Right ventricle myocardium superior (tissue), 1 donor: ENCODE measurements at places on chromosomes 6 and 20. TPM values are rescaled to one million over a fixed set of nuclear protein-coding genes. Genes with fewer than 3 reads are reported as not detected.

DNA sequence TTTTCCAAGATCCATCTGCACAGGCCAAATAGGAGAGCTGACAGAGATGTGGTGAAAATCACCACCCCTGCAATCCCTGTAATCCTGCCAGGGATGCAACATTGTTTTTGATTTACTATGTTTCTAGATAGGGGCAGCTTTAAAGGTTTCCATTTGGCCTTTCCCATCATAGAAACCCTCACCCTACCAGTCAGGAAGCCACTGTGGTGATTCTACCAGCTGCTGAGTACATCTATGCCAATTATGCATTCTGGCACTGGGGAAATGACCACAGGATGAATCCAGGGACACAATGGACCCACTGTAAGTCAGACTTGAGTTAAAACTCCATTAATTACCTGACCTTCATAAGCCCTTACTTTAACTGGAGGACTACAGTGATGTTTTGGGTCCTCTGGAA lies 130.4 kb downstream of the TNFRSF21 start:
- no peak for DNase-seq

ANGPT4 gene
- total RNA-seq = not detected

CENPQ gene
- total RNA-seq = 5.1 TPM

DNA sequence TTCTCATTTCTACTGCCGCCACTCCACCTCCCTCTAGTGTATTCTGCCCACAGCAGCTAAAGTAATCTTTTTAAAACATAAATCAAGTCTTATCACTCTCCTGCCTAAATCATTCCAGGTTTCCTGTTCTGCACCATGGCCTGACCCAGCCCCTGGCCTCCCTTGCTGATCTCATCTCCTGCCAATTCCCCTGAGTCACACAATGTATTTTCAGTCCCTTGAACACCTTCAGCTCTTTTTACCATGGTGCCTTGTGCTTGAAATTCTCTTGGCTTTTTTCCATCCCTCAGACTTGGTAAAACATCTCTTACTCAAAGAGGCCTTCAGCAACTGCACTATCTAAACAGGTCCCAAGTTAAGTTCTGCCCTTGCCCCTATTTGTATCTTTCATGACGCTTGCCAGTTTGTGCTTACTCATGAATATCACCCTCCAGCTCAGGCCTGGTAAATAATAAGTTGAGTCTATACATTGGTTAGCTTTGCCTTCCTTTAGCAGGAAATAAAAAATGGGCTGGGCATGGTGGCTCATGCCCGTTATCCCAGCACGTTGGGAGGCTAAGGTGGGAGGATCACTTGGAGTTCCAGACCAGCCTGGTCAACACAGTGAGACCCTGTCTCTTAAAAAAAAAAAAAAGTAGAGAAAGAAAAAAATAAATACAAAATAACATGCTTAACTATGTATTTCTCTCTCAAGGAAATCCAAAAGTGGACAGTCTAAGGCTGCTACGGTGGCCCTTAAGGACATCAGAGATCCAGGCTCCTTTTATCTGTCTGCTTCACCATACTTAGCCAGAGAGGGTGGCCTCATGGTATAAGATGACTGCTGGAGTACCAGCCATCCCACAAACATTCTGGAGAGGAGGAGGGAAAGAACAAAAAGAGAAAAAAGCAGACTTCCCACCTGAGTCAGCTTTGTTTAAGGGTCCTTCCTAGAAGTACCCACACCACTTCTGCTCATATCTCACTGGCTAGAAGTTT lies 62.2 kb downstream of the ARFGEF2 start:
- DNase-seq = no peak

- DNase-seq = no peak
These were observed 471.7 kb downstream of the CDKAL1 start for GRCh38 chr6:21005816-21006570.

- no peak for DNase-seq
These were observed 56.4 kb downstream of the SNRNP48 start for GRCh38 chr6:7646394-7646793.

DNAH8 gene
- 0.03 TPM for total RNA-seq

DNA sequence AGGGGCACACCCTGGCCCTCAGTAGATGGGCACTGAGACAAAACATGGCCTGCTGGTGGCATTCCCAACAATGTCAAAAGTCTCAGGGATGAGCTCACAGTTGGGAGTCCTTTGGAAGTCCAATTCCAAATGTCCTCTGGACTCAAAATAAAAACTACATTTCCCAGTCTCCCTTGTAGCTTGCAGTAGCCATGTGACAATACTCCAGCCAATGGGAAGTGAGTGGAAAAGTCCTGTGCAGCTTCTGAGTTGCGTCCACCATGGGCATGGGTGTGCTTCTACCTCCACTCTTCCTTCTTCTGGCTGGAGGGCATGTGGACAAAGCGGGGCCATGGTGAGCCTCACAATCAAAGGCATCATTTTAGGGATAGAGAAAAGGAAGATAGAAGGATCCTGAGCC lies 5.8 kb upstream of the ADAM33 start:
- no peak for DNase-seq

DNA sequence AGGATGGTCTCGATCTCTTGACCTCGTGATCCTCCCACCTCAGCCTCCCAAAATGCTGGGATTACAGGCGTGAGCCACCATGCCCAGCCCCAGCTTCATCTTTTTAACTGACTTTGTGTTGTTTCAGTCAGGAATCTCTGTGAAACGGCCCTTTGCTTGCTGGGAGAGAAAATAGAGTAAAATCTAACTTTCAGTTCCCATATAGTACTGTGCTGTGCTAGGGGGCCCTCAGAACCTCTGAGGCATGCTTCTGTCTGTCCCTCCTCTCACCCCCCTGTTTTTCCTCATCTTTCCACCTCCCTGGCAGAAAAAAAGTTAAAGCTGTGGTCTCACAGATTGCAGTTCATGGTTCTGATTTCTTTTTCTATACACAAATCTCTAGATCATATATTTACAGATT lies 48.4 kb downstream of the LRP11 start:
- no peak for DNase-seq

DNA sequence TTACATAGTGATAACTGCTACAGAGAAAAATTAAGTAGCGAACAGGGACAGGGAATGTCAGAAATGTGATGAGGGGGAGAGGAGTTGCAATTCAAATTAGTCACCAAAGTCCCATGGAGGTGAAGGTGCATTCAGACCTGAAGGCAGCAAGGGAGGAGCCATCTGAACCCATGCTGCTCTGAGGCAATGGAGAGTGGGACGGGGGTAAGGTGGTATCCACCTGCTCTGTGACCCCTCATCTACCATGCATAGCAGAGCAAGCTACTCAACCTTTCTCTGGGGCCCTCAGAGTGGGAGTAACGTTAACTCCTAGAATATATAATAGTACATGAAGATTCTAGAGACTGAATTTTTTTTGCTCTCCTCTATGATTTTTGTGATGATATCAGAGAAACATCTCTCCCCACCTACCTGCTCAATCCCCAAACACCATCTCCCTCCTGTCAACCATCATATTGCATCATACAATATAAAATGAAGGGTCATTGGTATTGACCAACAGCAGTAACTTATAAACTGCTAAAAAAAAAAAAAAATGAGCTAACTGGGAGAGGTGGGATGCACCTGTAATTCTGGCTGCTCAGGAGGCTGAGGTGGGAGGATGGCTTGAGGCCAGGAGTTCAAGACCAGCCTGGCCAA lies 16.6 kb upstream of the SCML4 start:
- DNase-seq = no peak
